ENCODE measurements at places on chromosomes 4 and X.

GRCh38 chr4:165592386-165592785 is 213.6 kb downstream of the CPE start:
- no peak for DNase-seq

DNA sequence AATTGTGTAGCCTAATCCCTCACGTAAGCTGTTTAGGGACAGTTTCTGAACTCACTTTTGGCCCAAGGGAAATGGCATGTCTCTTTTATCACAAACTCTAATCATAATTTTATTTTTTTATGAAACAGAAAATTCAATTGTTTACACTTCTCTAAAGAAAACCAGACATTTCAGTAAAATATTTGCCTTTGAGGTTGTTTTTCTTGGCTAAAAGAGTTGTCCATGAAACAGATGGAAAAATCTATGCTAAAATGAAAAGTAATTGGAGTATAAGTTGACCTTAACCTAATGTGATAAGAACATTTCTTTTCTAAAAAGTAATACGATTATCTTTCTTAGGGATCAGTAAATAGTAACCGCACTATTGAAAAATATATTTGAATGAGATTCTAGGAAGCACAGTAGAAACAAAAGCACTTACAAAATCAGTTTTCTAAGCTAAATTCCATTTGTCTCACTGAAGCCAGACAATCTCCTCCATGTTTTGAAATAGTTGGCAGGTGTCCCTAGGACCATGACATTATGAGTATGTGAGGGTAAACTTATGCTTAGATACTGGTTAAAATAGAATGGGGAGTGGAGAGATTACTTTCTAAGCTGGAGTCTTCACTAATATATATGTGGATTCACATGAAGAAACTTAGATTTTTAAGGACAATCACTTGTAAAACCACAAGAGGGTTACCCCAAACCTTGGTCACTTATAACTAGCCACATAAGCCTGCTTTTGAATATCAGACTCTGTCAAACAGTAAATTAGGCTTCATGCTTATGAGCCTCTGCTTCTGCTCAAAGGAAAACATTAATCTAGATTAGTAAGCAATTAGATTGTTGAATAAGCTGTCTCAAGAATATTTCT is 20.1 kb upstream of the TET2 start:
- no peak for DNase-seq

GRCh38 chr4:142369141-142369540 is 477.0 kb downstream of the INPP4B start:
- DNase-seq, result no peak

GRCh38 chr4:57125996-57126395 is 15.8 kb upstream of the IGFBP7 start:
- no peak for DNase-seq

DNA sequence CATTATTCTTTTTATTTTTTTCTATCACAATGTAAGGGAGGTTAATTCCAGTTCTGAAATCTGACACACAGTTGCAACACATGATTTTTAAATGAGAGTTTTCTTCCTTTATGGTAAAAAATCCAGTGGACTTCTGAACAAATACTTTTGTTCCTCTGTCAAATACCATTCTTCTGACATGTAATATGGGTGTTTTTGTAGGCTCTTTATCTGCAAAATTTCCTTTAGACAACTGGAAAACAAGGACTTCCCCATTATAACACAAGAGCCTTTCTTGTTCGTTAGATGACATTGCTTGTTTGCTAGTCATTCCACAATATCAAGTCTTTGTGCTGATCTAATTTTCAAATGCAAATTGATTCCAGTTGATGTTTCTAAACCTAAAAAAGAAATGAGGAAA is 7.7 kb downstream of the FANCB start:
- DNase-seq, result no peak

DNA sequence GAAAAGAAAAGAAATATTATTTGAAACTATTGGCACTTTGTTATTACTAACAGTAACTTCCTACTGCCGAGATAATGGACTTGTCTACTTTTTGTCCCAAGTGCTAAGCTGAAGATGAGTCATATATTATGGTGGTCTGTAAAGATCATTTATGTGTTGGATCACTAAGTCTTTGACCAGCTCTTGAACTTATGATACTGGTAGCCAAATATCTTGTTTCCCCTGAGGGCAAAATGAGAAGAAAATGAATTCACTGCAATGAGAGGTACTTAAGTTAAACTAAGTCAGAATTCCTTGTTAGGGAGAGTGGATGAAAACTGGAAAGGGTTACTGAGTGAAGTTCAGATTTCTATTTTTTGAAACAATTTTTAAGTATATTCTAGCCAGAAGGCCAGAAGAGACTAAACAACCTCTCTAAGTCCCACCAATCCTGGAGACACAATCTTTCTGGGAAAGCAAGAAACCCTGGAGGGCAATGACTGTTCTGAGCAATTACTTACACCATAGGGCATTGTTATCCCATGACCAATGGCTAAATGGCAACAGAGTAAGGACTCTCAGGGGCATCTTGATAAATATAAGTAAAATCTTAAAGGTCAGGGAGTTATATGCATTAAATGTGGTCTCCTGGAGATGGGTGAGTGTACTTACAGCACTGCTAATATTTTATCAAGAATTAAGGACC is 287.7 kb downstream of the STIM2 start:
- no peak for DNase-seq

- DNase-seq, result no peak
Observed at GRCh38 chrX:63750811-63751210, 34.2 kb downstream of the ARHGEF9 start.

GRCh38 chr4:70613306-70614183 is 15.0 kb upstream of the ENAM start:
- DNase-seq, result no peak
